Smooth muscle cell of trachea (primary cell): ENCODE measurements at places on chromosomes 16 and 17. TPM values are rescaled to one million over a fixed set of nuclear protein-coding genes. Genes with fewer than 3 reads are reported as not detected.

Gene ADAD2
- total RNA-seq, result not detected in 2 replicates

Gene AP2B1
- total RNA-seq, result 104 and 130 TPM in 2 replicates

Gene ASGR2
- not detected in 2 replicates for total RNA-seq

Gene SNN
- 20.1 and 28.4 TPM in 2 replicates for total RNA-seq

Gene ZNF423
- 0.58 and 0.99 TPM in 2 replicates for total RNA-seq

Gene G6PC1
- not detected in 2 replicates for total RNA-seq

Gene TRPV2
- 89.5 and 120 TPM in 2 replicates for total RNA-seq

Gene ZP2
- total RNA-seq, result not detected in 2 replicates

Gene KCNH4
- under 0.01 TPM in 1 of 2 replicates, not detected in the other for total RNA-seq

Gene RGS9
- 1.2 and 1.5 TPM in 2 replicates for total RNA-seq

Gene LRRC37A
- total RNA-seq, result 0.83 and 2.5 TPM in 2 replicates

Gene PRAC1
- total RNA-seq, result not detected in 2 replicates

Gene CFDP1
- total RNA-seq, result 50.0 and 67.3 TPM in 2 replicates

Gene PDPR
- total RNA-seq, result 18.8 and 25.5 TPM in 2 replicates

Gene PRKCB
- under 0.01 TPM in 1 of 2 replicates, not detected in the other for total RNA-seq

Gene TAC4
- not detected in 2 replicates for total RNA-seq

Gene KREMEN2
- 0.17 TPM in 1 of 2 replicates, not detected in the other for total RNA-seq

Gene DDX52
- total RNA-seq, result 17.0 and 25.2 TPM in 2 replicates

Gene IRX5
- total RNA-seq, result not detected in 2 replicates

Gene DOC2A
- total RNA-seq, result 1.2 TPM in 1 of 2 replicates, not detected in the other

Gene LGALS9B
- total RNA-seq, result not detected in 2 replicates

Gene MRPL28
- 75.9 and 105 TPM in 2 replicates for total RNA-seq

Gene TRPV3
- total RNA-seq, result 1.0 and 1.7 TPM in 2 replicates

Gene KRTAP4-1
- not detected in 2 replicates for total RNA-seq

Gene KDM6B
- 5.1 and 7.1 TPM in 2 replicates for total RNA-seq

Gene FOXN1
- not detected in 2 replicates for total RNA-seq

Gene PLA2G10
- total RNA-seq, result not detected in 2 replicates

Gene PPP1R1B
- total RNA-seq, result 0.66 TPM in 1 of 2 replicates, not detected in the other

Gene WBP2
- total RNA-seq, result 32.1 and 45.0 TPM in 2 replicates

Gene ZFPM1
- total RNA-seq, result 1.7 and 6.3 TPM in 2 replicates

Gene KRT15
- total RNA-seq, result 0.66 and 2.9 TPM in 2 replicates

Gene P2RX1
- not detected in 2 replicates for total RNA-seq

Gene MYCBPAP
- total RNA-seq, result 1.5 and 2.8 TPM in 2 replicates

Gene SPATA20
- total RNA-seq, result 90.5 and 141 TPM in 2 replicates

Gene ITGAL
- total RNA-seq, result under 0.01 TPM in 1 of 2 replicates, not detected in the other

Gene OTOA
- 0.15 and 0.17 TPM in 2 replicates for total RNA-seq

Gene NAT9
- 38.3 and 44.2 TPM in 2 replicates for total RNA-seq

Gene ERBB2
- 37.1 and 50.3 TPM in 2 replicates for total RNA-seq

Gene ST6GALNAC1
- total RNA-seq, result not detected in 2 replicates

Gene DNAH17
- total RNA-seq, result 0.15 TPM in 1 of 2 replicates, not detected in the other

Gene CCL5
- total RNA-seq, result 0.50 TPM in 1 of 2 replicates, not detected in the other

Gene SLC38A8
- 0.17 TPM in 1 of 2 replicates, not detected in the other for total RNA-seq

Gene LDAF1
- total RNA-seq, result 73.7 and 90.3 TPM in 2 replicates

Gene RAB37
- total RNA-seq, result 0.83 and 0.87 TPM in 2 replicates

Gene CCDC200
- total RNA-seq, result not detected in 2 replicates

Gene ANKRD40CL
- total RNA-seq, result not detected in 2 replicates

Gene SLFN12L
- total RNA-seq, result 0.15 and 0.17 TPM in 2 replicates

Gene MVD
- 68.3 and 118 TPM in 2 replicates for total RNA-seq

Gene CSH1
- total RNA-seq, result not detected in 2 replicates

Gene TMEM92
- total RNA-seq, result under 0.01 TPM in 2 replicates

Gene OSGIN1
- 3.8 and 10.3 TPM in 2 replicates for total RNA-seq

Gene TEX19
- total RNA-seq, result not detected in 2 replicates

Gene ARL5C
- total RNA-seq, result not detected in 2 replicates
